Stimulated activated CD8-positive, alpha-beta memory T cell treated with anti-CD3 and anti-CD28 coated beads, Interleukin-7, amount 100 ng/mL, for 24 hours (primary cell): ENCODE measurements at places on chromosomes 16 and 17.
A peak's percentile ranks its signal among the peaks of the same experiment; 100 is the strongest.

- DNase-seq = no peak
Measured at GRCh38 chr16:16000685-16001084, 51.3 kb downstream of the ABCC1 start.

DNA sequence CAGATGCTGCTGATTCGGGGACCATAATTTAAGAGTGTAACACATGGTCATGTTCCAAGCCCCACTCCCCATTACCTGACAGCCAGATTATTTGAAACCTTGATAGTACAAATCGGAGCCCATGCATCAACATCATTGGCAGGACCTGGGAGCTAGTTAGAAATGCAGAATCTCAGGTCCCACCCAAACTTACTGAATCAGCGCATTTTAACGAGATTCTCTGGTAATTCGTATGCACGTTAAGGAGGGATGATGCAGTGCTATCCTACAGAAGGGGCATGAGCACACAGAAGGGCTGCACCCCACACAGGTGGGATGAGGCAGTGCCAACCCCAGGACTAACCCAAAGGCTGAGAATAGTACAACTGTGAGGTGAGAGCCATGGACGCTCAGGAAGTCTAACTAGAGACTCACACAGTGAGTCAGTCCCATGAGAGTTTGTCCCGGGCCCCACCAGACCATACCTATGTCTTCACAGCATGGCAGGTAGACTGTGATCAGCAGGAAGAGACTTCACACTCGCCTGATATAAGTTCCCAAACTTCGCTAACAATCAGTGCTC is 64.9 kb downstream of the ZNF18 start:
- no peak for DNase-seq

DNA sequence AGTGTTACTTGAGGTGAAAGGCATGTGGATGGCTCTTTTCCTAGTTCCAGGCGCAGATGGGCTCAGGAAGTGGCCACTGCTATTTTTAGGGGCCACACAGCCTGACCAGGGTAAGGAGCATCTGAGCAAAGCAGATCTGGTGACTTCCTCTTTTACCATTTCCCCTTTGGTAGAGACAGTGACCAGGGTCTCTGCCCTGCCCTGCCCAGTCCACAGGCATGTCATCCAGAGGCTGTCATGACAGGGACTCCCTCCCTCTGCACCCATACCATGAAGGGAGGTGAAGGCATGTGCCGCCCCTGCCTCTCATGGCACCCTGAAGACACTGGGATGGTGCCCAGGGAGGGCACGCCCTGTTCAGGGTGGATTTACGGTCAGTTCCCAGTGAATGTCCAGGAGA is 2.2 kb downstream of the PLA2G15 start:
- DNase-seq = no peak

- DNase-seq = no peak
Measured at GRCh38 chr17:69722518-69722917, 308.0 kb downstream of the MAP2K6 start.

DNA sequence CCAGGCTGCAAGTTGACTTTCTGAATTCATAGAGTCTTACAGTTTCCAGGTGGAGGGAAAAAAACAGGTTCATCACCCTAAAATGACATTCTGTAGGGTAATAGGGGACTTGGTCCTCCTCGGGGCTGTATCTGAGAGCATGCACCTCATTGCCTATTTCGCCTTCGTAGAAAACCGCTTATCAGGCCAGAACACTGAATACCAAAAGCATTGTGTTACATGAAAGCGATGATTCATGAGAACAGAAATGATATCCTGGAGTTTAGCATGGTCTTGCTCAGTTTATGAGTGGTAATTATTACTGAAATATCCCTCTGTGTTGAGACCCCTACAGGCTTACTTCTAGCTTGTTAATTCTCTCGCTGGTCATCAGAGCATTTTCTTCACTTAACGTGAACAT is 61.4 kb upstream of the ARHGAP44 start:
- DNase-seq = no peak

- no peak for DNase-seq
Measured at GRCh38 chr16:69590590-69590989, 24.8 kb downstream of the NFAT5 start.

DNA sequence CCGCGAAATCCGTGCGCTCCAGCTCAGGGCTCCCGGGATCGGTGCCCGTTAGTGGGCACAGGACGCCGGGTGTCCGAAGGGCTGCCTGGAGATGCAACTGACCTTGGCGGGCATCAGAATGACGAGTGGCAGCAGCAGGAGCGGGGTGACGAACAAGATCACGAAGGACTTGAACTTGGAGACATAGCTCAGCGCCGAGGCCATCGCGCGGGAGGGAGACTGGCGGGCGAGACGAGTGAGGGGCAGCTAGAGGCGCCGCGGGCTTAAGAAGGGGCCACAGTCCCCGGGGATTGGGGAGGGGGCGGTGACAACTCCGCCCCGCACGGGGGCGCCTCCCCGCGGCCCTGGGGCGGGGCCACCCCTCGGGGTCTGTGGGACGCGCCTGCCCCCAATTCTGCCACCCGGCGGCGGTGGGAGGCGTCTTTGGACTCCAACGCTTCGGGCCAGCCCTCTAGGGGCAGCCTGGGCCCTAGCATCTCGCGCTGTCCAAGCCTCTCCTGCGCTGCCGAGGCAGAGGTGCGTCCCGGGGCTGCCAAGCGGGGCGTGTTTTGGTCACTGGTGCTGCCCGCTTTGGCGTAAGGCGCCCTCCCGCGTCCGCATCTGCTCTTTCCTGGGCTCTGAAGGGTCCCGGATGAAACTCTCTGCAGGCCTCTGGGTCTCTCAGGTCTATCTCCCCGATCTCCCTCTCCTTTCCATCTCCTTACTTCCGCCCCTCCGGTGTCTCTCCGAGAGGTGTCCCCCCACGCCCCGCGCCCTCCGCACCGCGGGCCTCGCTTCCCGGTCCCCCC is at the start of gene SLC13A5:
Gene SLC13A5, minus strand, starts transcription at position 240 of the 788 bp plus-strand sequence. Its CDS starts 36 bp downstream, at position 204.
- DNase-seq = no peak

GRCh38 chr16:46839986-46840443 is 9.0 kb upstream of the C16orf87 start:
- no peak for DNase-seq

- no peak for DNase-seq
Measured at GRCh38 chr17:38572669-38573365, 32.9 kb downstream of the SRCIN1 start.

GRCh38 chr17:55909776-55910175 is 158.9 kb downstream of the PCTP start:
- no peak for DNase-seq

DNA sequence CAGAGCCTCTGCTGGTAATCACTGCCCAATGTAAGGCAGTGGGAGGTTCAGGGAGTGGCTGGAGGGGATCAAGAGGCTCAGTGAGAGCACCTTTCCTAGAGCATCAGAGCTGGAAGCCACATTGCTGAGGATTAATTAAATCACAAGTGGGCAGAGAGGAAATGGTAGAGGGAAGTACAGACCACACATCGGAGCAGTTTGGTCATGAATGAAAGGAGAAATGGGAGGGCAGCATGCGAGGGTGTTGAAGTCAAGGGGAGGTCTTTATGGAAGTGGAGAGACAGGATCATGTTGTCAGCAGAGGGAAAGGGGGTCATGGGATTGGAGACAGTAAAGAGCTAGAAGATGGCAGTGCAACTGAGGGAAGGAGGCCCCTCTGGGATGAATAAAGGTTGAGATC is 2.3 kb downstream of the CCL17 start:
- no peak for DNase-seq

GRCh38 chr17:36506249-36506826 is 19.9 kb downstream of the ZNHIT3 start:
- DNase-seq = no peak

DNA sequence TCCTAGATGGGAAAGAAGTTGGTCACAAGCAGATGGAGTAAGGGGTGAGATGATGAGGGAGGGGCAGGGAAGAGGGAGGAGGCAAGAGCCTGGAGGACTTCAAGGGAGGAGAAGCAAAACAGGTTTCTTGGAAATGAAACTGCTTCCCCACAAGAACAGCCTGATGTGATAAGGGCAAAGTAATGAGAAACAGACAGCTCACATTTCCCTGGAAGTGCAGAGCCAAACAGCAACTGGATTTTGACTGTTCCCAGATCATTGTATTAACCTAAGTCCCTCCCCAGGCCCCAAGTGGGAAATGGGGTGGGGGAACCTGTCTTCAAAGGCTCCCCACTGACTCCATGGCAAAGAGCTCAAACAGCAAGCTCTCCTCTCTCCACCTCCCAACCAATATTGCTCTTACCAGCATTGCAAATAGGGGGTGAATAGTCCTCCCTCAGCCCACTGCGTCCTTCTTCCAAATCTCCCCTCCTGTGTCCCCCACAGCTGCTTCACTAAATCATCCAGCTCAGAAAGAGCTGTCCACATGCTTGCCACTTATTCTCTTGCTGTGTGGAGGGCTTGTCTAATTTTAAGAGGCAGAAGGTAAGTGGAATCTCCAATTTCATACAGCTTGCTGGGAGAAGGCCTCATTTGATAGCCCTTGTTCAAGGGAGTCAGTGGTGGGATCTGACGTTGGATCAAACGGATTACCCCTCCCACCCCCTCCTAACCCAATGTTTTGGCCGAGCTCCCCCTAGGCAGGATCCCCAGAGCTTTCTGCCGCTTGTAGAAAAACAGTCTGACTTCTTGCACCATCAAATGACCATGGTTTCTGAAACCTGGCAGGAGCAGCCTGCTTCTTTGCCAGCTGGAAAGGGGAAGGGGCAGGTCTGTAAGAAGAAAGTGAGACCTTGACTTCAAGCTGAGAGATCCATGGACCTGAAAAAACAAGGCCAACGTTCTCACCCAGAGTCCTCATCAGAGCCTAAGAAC is 56.3 kb upstream of the SMIM36 start:
- no peak for DNase-seq

- DNase-seq = no peak
Measured at GRCh38 chr17:58336456-58337209, 8.0 kb upstream of the TSPOAP1 start.

DNA sequence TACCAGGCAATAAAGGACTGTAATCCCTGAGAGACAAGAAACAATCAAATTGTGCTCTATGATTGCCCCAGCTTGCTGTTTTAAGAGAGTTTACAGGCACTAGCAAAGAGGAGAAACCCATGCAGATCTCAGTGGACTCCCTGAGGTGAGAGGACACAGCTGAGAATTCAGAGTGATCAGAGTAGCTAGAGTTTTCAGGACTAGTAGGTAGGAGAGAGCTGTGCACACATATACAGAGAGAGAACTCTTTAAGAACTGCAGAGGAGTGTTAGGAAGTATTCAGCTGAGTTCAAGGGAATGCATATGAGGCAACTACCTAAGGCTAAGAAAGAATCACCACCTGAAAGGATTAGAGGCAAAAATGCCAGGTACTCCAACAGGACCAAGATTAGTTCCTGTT is 904.8 kb downstream of the CDH8 start:
- DNase-seq = no peak

DNA sequence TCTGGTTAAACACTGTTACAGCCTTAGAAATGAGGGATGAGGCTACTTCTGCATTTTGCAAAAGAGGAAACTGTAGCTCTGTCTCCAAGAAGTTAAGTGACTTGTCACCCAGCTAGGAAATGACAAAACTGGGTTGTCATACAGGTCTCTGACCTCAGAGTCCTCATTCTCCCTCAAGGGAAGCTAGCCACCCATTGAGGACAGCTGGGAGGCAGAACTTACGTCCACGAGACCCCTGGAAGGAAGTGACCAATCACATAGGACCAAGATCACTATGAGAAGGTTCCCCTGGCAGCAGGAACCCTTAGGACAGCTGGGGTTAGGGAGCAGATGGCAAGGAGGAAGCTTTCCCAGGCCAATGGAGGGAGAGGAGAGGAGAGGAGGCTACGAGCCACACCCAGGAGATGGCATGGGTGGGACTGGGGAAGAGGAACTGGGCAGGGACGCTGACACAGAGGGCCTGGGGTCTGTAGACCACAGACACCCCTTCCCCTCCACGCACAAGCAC is 11.2 kb downstream of the METTL22 start:
- DNase-seq = no peak

- no peak for DNase-seq
Measured at GRCh38 chr17:61984821-61985220, 57.0 kb upstream of the INTS2 start.

DNA sequence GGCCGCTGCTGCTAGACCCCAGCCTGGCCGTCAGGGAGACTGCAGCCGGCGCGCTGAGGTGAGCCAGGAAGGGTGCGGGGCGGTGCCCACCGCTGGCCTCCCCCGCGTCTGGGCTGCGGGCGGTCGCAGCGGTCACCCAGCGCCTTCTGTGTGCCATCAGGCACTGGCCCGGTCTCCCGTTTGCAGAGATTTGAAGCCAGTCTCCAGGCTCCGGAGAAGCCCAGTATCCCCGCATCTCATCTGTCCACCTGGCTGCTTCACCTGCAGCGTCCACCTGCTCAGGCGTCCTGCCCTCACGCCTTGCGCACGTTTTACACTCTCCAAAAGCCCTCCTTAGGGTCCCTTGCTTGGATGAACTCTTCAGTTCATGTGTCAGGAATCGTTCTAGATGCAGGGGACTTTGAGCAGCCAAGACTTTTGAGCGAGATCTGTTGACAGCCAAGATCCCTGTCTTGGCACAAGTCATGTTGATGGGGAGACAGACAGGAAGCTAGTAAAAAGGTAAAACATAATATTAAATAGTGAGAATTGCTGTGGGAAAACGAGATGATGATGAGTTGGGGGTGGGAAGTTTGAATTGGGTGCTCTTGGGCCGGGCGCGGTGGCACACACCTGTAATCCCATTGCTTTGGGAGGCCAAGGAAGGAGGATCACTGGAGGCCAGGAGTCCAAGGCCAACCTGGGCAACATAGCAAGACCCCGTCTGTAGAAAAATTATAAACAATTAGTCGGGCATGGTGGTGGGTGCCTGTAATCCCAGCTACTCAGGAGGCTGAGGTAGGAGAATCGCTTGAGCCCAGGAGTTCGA is 916 bp downstream of the HEATR3 start:
- DNase-seq = no peak

GRCh38 chr17:80036715-80037477 is 454 bp downstream of the CCDC40 start:
- DNase-seq = no peak

GRCh38 chr16:56013962-56014552 is 138.9 kb upstream of the CES5A start:
- DNase-seq = peak; percentile 5

DNA sequence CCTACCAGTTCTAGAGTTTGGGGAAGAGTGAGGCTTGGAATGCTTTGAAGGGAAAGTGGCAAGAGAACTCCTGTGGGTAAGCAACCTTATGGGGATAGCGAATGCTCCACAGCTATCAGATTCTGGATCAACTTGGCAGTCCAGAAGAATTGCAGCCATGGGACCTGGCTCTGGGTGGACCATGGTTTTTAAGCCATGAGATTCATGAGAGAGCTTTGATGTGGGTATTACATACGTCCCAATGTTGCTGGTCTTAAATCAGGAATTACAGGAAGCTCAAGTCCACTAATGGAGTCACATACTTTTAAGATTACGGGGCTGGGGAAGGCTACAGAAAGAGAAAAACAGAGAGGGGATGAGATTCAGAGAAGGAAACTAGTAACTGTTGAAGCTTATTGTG is 142.5 kb upstream of the ELAC2 start:
- no peak for DNase-seq

GRCh38 chr16:73015612-73016487 is 32.1 kb downstream of the ZFHX3 start:
- DNase-seq = no peak
